ENCODE measurements at places on chromosomes 5 and 9.

DNA sequence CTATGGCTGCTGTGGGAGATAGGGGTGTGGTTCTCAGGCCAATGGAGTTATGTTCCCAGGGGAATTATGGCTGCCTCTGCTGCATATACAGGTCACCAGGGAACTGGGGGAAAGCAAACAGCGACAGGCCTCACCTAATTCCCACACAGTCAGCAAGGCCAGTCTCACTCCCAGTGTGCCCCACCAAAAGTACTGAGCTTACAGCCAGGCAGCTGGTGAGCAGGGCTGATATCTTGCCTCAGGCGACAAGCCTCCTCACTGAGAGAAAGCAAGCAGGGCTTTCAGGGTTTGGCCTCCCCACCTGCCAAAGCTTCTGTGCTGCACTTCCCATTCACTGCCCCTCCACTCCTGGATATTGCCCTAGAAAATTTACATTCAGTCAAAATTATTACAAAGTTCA, 273.8 kb upstream of the TARS1 start:
- DNase-seq, result no peak

GRCh38 chr5:173056783-173057061, 570 bp downstream of the CREBRF start:
- no peak for DNase-seq

DNA sequence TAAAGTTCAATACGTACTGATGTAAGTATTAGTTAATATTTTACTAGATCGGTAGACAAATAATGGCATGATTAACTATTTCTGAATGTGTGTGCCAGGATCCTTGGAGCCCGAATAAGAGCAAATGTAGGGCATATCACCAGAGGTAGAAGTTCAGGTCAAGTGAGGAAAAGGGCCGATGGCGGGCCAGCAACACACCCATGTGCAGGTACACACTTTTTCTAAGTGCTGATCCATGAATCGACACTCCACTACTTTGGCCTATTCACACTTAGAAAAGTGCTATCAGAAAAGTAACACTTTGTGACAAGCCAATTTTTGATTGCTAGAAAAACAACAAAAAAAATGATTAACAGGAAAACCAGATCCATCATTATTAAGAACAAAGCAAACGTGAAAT, 150.3 kb downstream of the AUH start:
- no peak for DNase-seq

GRCh38 chr9:34380511-34381315, 4.0 kb upstream of the MYORG start:
- DNase-seq, result peak; percentile 60

DNA sequence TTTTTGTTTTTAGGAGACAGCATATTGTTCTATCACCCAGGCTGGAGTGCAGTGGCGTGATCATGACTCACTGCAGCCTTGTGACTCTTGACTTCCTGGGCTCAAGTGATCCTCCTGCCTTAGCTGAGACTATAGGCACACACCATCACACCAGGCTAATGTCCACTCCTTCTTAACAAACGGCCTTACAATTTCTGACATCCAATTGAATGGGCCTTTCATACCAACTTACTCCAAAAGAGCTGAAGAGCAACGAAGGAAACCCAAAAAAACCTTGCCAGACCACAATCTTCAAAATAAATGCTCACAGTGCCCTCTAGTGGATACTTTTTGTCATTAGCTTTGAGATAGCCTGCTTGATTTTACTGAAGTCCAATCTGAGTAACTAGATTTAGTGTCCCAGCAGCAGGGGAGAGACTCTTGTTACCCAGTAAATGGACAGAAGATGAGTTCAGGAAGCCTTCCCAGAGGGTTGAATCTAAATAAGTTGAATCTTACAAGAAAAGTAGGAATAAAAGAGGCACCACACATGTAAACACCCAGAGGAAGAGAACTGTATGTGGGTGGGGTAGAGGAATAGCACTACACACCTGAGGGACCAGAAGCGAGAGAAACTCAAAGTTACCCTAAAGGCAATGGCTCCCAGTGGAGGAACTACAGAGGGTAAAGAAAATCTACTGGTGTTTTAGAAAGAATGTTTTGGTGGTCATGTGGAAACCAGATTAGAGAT, 9.3 kb downstream of the ZNF622 start:
- DNase-seq, result peak; percentile 86

DNA sequence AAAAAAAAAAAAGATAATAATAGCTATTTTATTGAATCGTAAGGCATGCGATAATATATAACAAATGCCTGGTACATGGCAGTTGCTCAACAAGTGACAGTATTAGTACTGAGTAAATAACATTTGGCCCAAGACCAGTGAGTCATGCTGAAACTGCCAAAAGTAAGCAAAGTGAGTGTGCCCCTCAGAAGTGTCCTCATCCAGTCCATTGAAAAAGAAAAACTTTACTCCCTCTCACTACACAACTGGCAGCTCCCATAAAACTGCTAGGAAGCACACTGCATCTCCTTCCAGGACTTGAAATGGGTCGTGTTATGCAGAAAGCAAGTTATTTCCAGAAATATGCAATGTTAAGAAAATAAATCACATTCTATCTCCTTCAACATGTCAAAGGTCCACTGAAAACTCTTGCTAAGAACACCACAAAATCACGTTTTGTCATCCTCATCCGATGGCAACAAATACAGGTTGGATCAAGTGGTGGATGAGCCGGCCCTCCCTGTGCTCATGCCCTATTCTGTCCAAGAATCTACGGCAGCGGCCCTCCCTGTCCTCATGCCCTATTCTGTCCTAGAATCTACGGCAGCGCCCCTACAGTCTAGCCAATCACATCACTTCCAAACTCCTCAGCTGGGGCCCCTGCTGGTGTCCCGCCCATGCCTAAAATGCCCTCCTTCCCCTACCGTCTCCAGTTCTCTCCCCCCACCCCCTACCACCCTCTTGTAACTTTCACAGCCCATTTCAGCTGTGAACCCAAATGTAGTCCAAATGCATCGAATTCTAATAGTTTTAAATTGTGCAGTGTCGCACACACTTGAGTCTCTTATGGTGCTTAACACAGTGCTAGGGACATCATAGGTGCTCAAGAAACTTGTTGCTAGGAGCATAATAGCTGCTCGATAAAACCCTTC, 12.5 kb downstream of the PTCH1 start:
- DNase-seq, result no peak
